Cardiac muscle cell (in vitro differentiated cells and primary cell): ENCODE measurements at places on chromosomes 6 and 20.

GRCh38 chr6:5102267-5102970, 17.3 kb downstream of the PPP1R3G start:
- no peak for DNase-seq

- DNase-seq: no peak
Observed at GRCh38 chr6:170144571-170145271, 146.2 kb downstream of the DLL1 start.

DNA sequence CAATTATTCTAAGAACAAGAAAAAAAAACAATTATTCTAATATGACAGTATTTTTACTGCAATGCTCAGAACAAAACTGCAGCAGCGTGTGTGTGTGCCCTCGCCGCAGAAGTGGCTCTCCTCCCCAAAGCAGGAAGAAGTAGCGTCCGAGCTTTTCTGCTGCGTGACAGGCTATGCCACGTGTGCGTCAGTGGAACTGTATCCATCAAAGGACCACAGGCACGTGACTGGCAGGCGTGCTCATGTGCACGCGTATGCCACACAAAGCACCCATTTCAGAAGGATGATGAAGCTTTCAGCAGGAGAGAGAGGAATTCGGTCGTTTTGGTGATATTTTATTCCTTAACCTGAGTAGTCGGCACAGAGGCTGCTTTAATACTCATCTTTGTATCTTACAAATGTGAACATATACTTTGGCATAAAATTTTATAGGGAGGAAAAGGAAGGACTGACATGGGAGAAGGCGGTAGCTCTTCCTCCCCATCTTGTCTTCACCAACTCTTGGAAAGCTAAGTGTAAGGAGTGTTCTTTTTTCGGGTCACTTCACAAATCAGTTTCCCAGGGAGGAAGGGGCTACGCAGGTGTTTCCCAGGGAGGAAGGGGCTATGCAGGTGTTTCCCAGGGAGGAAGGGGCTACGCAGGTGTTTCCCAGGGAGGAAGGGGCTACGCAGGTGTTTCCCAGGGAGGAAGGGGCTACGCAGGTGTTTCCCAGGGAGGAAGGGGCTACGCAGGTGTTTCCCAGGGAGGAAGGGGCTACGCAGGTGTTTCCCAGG, 3.4 kb downstream of the TCFL5 start:
- no peak for DNase-seq

DNA sequence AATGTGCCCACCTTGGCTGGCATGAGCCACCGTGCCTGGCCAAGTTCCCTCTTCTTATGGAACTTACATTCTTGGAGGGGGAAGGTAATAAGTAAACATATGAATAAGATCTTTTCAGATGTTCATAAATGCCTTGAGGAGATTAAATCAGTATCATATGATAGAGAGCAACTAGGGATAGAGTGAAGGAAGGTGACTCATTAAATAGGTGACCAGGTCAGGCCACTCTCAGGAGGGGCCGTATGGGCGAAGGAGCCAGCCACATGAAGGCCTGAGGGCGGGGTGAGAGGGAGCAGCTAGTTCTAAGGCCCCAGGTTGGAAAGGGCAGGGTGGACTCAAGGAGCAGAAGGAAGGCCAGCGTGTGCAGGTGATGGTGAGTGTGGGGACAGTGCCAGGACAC, 91.1 kb downstream of the UST start:
- DNase-seq: no peak

GRCh38 chr20:6663104-6663503, 104.4 kb upstream of the BMP2 start:
- DNase-seq: no peak

- no peak for DNase-seq
Observed at GRCh38 chr6:47519279-47519678, 41.7 kb downstream of the CD2AP start.

GRCh38 chr20:13873831-13874230, 89.0 kb downstream of the NDUFAF5 start:
- no peak for DNase-seq

GRCh38 chr20:654417-654750, 1.4 kb upstream of the SRXN1 start:
- no peak for DNase-seq

GRCh38 chr6:68689910-68690309, 54.8 kb downstream of the ADGRB3 start:
- DNase-seq: peak; percentile 22

DNA sequence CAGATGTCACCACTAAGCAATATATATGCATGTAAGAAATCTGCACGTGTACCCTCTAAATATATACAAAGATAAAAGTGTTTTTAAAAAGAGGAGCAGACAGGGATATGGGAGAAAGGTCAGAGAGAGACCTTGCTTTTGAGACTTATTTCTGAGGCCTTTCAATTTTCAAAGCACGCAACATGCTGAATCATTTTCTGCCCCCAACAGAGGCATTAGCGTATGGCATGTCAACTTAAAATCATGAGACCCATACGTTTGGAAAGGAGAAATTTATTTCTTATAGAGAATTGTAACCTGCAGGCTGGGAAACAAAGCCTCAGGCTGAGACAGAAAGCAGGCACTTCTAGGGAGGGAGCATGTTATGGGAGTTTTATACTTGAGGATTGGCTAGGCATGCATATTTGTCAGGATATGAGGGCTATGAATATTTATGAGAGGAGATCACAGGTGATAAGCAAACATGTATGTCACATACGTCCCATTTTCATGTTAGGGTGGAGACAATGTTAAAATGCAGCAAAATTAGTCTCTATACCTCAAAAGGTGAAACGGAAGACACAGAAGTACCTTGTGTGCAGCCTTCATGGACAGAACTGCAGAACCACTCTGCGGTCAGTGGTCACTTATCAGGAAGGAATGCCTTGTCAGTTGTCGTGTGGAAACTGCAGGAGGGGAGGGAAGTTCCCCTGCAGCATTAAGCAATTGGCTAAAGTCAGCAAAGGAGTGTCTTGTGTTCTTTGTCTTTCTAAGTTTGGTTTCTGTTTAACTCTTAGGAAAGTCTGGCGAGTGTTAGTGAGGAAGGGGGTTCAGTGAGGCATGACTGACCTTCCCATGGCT, 6.3 kb upstream of the GABRR2 start:
- DNase-seq: peak; percentile 36

- no peak for DNase-seq
Observed at GRCh38 chr6:137162692-137163306, 10.6 kb downstream of the IL22RA2 start.

DNA sequence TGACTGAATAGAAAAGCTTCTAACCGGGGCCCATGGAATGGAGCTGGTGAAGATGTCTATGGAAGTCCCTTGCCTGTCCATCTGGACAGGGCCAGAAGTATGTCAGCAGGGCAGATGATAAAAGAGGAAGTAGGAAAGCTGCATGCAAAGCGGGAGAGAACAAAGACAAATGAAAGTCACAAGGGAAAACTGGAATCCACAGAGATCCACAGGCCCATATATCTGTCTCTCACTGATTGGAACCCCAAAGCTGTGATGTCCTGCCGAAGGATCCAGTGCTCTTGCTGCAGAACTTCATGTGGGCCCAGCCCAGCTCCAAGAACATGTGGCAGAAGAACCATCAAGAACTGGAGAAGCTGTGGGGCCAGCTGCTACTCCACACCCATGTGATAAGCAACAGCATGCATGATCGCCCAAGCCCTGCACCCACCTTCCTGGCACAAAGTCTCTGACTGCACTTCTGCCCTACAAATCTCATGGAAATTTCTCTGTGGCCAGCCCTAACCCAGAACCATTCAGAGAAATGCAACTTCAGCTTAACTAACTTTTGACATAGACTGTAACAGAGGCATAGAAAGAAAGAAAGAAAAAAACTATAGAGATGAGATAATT, 716.0 kb downstream of the KIF16B start:
- DNase-seq: no peak

- no peak for DNase-seq
Observed at GRCh38 chr6:34095136-34095505, 50.8 kb downstream of the GRM4 start.

- DNase-seq: peak; percentile 14
Observed at GRCh38 chr20:44637522-44638372, 13.8 kb downstream of the ADA start.
